ENCODE measurements at places on chromosomes 1 and 21.

GRCh38 chr1:31318146-31318545, 21.3 kb downstream of the ZCCHC17 start:
- DNase-seq: no peak

GRCh38 chr21:21159253-21159899, 161.2 kb downstream of the NCAM2 start:
- DNase-seq: no peak

DNA sequence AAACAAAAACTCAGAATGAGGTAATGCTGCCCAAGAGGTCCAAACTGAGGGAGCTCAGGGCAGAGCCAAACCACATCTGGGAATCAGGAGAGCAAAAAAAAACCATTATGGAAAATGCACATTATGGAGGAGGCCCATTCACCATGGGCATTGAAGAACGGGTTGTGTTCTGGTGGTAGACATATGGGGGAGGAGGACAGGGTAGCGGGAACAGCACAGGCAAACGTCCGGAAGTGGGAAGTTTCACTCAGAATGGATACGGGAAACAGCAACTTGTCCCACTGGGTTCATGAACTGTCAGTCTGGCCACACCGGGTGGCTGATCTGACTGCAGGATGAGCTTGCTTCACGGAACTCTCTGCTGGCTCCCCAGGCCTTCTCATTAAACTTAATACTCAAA, 139.7 kb downstream of the RRAGC start:
- DNase-seq: no peak

GRCh38 chr1:201013031-201013485, 10.5 kb downstream of the KIF21B start:
- DNase-seq: no peak

DNA sequence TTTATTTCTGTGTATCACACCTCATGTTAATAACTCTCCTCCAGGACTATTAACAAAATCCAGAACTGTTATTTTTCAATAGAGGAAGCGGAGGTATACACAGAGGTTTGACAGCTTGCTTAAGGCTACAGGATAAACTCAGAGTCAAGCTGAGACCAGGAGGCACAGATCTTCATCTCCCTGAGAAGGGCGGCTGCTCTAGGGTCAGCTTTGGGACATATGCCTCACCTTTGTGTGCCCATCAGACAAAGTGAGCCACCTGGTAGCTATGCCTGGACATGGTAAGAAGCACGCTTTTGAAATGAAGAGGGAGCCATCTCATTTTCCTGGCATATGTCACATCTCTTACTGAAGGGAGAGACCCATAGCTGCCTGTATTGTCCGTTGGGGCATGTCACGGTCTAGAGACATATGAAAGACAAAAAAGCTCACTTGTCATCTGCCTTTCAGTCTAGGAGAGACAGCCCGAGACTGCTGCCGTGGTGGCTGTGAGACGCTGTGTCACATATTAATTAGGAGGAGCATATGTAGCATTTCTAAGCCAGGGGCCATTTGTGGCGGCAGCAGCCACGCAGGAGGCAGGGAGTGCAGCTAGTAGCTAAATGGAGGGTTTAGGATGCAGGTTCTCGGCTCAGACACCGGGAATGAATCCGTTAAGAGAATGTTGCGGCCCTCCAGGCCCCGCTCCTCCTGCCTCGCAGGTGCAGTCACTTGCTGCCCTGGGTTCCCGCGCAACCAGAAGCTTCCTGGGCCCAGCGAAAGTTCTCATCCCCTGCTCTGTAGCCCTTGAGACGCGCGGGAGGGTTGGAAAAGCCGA, 161.3 kb upstream of the C1orf21 start:
- DNase-seq: no peak

- no peak for DNase-seq
Observed at GRCh38 chr1:46772571-46772970, 26.3 kb upstream of the CYP4B1 start.

DNA sequence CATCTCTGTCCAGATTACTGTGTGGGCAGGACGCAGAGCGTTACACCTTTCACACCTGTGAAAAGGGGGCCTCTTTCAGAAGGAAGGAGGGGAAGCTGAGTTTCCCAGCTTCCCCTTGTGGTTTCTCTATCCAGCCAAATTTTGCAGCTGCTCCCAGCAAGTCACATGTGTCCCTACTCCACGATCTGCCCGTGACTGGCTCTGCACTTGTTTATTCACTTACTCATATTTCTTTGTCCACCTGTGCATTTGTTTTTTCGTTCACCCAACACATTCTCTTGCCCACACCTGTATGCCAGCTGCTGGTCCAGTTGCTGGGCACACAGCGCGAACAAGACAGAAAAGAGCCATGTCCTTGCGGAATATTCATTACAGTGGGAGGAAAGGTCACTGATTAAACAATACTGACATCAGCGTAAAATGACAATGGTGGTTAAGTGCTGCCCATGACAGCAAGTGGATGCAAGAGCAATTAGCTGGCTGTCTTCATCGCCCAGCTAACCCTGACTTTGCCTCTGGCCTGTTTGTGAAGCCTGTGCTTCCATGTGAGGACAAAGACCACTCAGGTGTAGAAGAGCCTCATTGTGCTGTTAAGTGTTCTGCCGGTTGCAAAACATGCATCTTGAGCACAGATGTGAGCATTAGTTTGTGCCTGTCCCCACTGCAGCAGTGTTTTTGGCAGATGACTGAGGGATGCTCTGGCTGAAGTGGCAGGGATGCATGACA, 28.6 kb upstream of the NEK2 start:
- DNase-seq: no peak

DNA sequence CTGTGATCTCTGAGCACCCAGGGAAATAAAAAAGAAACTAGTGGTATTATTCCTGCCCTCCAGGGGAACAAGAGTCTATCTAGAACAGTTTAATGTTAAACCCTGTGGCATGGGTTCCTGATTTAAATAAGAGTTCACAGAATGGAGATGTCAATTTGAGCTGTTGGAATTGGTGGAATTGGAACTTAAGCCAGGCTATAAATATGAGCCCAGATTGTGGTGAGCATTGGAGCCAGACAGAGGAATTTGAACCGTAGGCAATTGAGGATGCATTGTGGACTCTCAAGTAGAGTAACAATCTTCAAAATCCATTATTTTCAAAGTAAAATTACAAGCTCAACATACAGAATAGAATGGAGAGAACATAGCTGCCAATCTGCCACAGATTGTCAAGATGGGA, 98.2 kb downstream of the NEK7 start:
- no peak for DNase-seq

DNA sequence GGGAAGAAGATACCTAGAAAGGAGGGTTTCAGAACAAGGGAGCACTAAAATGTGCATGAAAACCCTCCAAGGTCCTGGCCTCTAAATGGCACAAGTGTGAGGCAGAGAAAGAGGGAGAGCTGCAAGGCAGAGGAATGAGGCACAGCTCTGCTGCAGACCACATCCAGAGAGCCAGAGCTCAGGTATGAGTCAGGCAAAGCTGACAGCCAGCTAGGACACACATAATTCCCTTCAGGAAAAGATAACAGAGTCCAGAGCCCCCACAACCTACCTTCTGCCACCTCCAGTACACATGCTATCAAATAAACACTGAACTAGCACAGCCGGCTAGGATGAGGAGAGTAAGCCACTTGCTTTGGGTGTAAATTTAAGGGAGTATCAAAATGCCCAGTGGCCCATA, 62.2 kb downstream of the HSF2BP start:
- DNase-seq: no peak

DNA sequence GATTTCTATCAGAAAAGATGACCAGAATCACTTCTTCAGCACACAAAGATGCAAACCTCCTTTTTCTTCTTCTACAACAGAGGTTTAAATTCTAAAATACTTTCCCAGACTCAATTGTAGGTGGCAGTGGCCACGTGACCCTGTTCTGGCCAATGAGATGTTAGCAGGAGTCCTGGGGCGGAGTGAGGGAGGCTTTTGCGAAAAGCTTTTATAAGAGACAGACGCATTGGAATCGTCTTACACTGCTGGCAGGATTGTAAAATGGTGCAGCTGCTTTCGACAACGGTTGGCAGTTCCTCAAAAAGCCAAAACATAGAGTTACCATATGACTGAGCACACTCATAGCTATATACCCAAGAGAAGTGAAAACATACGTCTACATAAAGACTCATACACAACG, 87.0 kb upstream of the MAGI3 start:
- DNase-seq: no peak

GRCh38 chr1:184075055-184076029, 23.8 kb downstream of the TSEN15 start:
- DNase-seq: no peak

DNA sequence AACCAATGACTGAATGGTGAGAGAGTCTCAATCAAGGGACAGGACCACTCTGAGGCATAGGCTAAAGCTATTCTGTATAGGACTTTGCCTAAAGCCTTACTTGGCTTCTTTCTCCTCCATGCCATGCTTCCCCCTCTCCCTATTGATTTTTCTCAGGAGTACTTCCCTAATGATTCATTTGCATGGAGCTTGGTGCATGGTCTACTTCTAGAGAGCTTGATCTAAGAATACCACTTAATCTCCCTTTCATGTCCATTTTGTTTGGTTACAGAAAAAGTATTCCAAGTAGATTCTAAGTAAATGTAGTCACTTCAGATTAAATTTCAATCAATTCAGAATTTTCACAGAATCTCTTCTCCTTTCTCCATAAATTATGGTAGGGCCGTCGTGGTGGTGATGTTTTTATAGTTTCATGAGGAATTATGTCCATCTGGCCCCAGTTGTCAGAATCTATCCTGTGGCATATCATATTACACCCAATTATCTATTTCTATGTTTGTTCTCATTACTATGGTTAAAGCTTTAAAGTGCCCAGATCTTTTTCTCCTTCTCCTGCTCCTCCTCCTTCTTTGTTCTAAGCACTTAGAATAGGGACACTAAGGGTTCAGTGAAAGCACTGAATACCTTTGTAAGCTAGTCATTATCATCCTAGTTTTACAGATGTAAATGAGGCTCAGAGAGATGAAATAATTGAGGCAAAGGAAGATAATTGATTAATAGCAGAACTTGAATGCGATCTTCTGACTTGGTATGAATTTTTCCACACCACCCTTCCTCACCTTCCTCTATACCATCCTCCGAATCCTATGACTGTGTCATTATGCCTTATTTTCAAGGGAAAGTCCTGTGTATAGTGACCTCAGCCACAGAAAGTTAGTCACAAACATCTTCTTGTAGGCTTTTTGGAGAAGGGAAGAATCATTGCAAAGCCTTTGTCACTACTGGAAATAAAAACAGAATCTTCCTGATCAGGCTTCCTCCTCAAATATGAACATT, 85.6 kb upstream of the ZRANB2 start:
- DNase-seq: no peak

DNA sequence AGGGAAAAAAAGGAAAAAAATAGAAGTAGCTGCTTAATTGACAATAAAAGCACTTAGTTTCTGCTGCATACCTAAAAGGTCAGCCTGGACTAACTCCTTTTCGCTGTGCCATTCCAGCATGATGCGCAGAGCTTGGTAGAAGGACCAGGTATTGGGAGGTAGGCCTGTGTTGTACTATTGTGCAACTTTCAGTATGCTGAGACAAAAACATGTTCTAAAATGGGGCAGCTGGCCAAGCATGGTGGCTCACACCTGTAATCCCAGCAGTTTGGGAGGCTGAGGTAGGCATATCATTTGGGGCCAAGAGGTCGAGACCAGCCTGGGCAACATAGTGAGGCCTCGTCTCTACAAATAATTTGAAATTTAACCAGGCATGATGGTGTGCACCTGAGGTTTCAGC, 15.0 kb upstream of the SCCPDH start:
- no peak for DNase-seq

DNA sequence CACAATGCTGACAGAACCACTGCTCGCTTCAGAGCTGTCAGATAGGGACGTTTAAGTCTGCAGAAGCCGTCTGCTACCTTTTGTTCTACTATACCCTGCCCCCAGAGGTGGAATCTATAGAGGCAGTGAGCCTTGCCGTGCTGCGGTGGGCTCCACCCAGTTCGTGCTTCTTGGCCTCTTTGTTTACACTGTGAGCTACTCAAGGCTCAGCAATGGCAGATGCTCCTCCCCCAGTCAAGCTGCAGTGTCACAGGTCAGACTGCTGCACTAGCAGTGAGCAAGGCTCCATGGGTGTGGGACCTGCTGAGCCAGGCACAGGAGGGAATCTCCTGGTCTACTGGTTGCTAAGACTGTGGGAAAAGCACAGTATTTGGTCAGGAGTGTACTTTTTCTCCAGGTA, 47.1 kb downstream of the LEPR start:
- no peak for DNase-seq

DNA sequence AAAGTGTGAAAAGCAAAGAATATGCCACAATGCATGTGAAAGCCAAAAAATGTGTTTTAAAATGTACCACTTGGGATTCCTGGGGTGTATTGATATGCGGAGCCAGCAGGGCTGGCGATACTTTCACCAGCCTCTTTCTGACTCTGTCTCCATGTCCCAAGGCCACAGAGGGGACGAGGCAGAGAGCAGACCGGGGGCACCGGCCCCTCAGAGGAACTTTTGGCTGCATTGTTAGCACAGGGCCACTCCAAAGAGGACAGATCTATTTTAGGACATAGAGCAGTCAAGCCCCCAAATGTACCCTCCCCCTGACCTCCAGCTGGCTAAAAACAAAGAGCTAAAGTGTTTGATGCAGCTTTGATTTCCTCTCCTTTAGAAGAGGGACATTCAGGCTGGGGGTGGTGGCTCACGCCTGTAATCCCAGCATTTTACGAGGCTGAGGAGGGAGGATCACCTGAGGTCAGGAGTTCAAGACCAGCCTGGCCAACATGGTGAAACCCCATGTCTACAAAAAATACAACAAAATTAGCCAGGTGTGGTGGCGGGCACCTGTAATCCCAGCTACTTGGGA, 25.6 kb upstream of the ZNF436 start:
- DNase-seq: no peak

GRCh38 chr21:31008355-31008754, 29.9 kb downstream of the KRTAP19-8 start:
- no peak for DNase-seq

- no peak for DNase-seq
Observed at GRCh38 chr1:213381572-213382084, 330.6 kb downstream of the RPS6KC1 start.

DNA sequence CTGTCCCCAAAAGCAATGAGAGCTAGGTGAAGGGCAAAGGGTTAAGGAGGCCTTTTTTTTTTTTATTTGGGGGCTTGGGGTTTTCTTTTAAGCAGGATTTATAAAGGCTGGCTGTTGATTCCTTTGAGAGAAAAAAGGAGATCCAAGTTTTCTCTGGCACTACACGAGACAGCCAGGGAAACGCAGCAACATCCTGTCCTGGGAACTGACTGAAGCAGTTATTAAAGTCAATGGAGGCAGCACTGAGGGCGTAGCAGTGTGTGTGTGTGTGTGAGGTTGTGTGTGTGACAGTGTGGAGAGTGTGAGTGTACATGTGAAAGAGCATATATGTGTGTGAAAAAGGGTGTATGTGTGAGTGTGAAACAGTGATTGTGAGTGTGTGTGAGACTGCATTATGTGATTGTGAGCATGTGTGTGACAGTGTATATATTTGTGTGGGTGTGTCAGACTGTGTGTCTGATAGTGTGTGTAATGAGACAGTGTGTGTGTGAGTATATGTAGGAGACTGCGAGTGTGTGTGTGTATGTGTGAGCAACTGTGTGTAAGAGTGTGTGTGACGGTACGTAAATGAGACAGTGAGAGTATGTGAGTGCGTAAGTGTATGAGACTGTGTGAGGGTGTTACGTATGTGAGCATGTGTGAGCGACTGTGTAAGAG, 65.9 kb upstream of the TIAM1 start:
- no peak for DNase-seq

All from stimulated activated naive CD8-positive, alpha-beta T cell treated with anti-CD3 and anti-CD28 coated beads, Interleukin-15, Interleukin-2, amounts not matched to agents 100 U/mL and 50 U/mL, for 24 hours (primary cell).